ENCODE measurements at places on chromosomes 4 and X.

DNA sequence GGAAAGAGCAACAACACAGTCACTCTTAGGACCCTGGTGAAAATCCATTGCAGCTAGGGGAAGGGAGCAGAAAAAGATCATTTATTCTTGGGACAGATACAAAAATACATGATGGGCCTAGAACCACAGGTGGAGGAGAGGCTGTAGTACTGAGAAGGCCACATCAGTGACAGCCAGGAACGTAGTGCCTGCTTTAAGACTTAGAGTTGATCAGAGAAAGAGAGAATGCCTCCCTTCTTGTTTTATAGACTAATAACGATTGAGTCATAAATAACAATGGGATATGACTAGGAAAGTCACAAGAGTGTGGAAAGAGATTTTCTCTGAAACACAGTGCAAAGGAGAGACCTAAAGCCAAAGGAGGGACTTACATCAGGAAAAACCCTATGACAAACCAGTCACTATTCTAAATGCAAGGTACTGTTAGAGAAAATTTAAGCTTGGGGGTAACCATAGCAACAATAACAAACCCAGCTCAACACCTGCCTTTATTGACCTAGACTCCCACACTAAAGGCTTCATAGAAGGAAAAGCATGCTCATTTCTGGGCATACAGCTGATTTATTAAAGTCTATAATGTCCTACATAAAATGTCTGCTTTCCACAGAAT lies 1015.0 kb upstream of the GRID2 start:
- DNase-seq: no peak

GRCh38 chr4:188139671-188140070 lies 430 bp downstream of the TRIML1 start:
- DNase-seq: no peak

GRCh38 chr4:173449380-173449717 lies 50.4 kb upstream of the SCRG1 start:
- DNase-seq: no peak

DNA sequence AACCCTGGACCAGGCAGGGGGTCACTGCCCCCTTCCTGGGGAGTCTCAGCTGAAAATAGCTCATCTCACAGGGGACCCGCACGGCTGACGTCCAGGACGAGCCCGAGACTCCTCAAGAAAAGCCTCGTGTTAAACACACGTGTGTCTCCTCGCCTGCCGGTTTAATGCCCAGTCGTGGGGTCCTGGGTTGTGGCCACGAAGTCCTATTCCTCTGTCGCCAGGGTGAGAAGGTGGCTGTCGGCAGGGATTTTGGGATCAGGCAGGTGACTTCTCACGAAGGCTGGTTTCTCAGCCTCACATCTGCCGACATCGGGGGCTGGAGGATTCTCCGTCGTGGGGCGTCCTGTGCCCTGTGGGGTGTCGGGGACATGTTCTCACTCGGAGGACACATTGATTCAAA lies 44.3 kb upstream of the PPP2R3B start:
- DNase-seq: no peak

- no peak for DNase-seq
These were observed 53.1 kb downstream of the ETNPPL start for GRCh38 chr4:108709722-108710121.
